ENCODE measurements at places on chromosomes 4 and X.

GRCh38 chrX:16658284-16658683, 8.3 kb downstream of the S100G start:
- peaks cover 14% of the 10 kb centered on the region for H3K4me1 ChIP-seq
- no peaks in the 10 kb centered on the region for H3K36me3 ChIP-seq
- peak; percentile 47 for DNase-seq
- no peak overlapping the region for H3K4me3 ChIP-seq
- H3K27ac ChIP-seq = peak overlapping the region; percentile 30
- no peaks in the 10 kb centered on the region for H3K27me3 ChIP-seq

DNA sequence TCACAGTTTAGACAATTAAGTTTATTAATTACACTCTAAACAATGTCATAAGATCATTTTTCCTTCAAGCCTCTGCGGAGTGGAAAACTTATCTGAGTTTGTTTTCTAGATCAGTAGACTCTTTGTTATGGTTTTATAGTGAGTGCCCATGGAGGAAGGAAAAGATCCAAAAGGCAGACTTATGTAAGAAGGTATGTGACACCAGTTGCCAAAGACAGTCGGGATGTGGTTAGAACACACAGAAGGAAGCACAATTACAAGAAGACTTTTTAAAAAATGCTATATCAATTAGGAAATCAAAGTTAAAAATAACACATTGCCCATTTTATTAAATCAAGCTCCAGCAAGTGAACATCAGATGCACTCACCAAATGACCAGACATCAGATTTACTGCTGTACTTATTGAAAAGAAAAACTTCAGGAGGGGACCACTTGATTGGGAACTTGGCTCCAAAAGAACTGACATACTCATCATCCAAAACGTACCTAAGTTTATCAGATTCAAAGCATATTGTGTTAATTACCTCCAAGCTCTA, 57.1 kb downstream of the NIPAL1 start:
- no peak overlapping the region for H3K27ac ChIP-seq
- DNase-seq = no peak
- H3K36me3 ChIP-seq = no peaks in the 10 kb centered on the region
- H3K4me3 ChIP-seq = no peak overlapping the region
- H3K27me3 ChIP-seq = peaks cover 7% of the 10 kb centered on the region

DNA sequence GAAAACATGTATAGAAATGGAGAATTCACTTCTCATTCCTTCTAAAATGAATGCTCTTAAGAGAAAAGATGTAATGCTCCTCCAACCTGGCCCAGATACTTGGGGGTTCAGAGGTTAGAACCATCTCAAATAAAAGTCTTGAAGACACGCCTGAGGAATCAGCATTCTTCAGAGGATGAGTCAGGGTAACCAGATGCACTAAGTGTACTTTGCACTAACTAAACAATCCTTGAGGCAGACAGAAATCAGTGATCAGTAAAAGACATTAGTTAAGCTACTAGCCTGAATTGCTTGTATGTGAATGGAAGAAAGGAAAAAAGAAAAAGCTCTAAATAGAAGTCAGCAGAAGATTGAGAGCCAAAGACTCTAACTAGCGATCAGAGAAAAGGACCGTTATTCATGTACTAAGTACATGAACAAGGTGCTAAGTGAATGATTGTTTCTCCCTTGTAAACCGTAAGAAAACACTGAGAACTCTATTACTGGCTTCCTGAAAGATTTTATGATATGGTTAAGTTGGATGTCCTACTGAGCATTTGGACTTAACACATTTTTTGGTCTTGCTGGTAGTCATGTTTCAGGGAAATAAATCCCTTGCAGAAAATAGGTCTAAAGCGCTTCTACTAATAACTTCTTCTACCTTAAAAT, 738.3 kb downstream of the STPG2 start:
- DNase-seq = no peak
- H3K27ac ChIP-seq = no peak overlapping the region
- H3K4me1 ChIP-seq = no peaks in the 10 kb centered on the region
- no peak overlapping the region for H3K4me3 ChIP-seq
- no peaks in the 10 kb centered on the region for H3K27me3 ChIP-seq

DNA sequence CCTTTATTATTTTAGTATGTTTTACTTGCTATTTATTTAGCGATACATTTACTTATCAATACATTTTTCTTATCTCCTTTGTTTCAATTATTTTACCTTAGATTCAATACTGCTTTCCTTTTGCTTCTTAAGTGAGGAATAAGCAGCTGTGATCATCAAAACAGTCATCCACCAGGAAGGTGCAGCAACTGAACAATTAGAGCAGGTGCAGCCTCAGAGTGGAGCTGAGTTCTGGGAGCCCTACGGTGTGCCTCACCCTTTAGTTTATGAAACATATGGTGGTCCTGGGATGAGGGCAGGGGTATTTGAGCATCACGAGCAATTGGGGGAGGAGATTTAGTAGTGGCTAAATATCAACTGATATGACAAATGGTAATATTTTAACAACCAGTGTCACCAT, 111.0 kb downstream of the FRYL start:
- no peak overlapping the region for H3K4me3 ChIP-seq
- no peaks in the 10 kb centered on the region for H3K27me3 ChIP-seq
- DNase-seq = no peak
- H3K36me3 ChIP-seq = no peaks in the 10 kb centered on the region

DNA sequence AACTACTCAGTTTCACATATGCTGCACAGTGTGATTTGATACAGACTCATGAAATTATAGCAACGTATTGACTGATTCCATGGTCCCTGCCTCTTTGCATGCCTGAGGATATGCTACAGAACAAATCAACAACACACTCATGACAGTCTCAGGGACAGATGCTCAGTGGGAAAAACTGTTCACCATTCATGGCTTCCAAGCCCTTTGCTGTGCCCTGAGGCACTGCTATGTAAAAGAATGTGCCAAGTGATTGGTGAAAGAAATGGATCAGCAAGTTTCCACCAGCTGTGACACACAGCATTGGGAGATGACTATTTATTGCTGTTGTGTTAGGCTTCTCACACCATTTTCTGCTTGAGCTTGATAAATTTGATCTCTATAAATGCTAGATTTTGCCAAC, 825.6 kb upstream of the INTU start:
- H3K27ac ChIP-seq = no peak overlapping the region
- H3K36me3 ChIP-seq = no peaks in the 10 kb centered on the region
- peak; percentile 42 for DNase-seq
- H3K4me1 ChIP-seq = peaks cover 4% of the 10 kb centered on the region
- no peaks in the 10 kb centered on the region for H3K27me3 ChIP-seq
